Stimulated activated CD4-positive, alpha-beta T cell treated with anti-CD3 and anti-CD28 coated beads, Interleukin-12 subunit alpha, Interleukin-12 subunit beta, amount 100 ng/mL, for 24 hours (primary cell): ENCODE measurements at places on chromosomes 3 and 15.

- DNase-seq, result peak; percentile 38
Observed at GRCh38 chr3:142929109-142929508, 34.4 kb downstream of the PAQR9 start.

DNA sequence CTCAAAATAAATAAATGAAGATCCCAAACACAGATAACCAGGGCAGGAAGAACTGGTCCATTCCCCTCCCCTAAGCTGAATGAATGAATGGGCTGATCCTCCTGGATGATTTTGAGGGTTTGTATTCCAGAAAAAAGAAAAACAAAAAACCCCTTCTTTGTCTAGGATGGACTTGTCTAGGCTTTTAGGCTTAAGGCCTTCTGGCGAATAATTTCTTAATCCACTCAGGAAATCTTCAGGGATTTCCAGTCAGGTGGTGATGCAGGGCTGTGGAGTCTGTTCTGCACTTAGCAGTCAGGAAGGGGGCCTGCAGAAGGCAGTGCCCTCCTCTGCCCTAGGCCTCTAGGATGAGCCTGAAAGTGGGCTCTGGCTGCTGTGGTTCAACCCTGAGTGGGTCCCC lies 52.1 kb downstream of the BDH1 start:
- DNase-seq, result no peak

DNA sequence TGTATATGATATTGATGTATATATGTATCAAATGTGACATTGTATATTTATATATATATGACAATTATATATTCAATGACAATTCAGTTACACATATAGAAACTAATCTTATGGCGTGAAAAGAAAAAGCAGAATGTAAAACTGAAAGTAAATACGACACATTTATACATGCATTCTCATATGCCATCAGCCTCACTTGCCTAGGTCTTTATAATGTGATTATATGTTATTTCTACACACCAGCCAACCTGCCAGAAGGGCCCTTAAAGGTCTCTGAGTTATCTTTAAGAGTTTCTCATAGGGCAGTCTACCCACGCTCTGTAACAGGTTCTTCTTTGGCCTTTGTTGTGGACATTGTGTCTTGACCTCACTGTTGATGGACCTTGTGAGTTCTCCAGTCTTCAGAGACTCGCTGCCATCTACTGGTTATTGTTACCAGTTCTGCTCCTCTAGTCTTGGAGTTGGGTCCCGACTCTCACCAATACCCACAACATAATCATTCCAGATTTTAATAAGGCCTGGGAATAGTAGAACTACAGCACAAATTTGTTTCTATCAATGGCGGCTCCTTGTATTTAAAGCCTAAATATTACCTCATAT lies 371.5 kb upstream of the GOLIM4 start:
- DNase-seq, result no peak

- no peak for DNase-seq
Observed at GRCh38 chr3:174094669-174095068, 697.1 kb downstream of the NLGN1 start.

- DNase-seq, result no peak
Observed at GRCh38 chr15:98358971-98359370, 289.4 kb upstream of the IGF1R start.

DNA sequence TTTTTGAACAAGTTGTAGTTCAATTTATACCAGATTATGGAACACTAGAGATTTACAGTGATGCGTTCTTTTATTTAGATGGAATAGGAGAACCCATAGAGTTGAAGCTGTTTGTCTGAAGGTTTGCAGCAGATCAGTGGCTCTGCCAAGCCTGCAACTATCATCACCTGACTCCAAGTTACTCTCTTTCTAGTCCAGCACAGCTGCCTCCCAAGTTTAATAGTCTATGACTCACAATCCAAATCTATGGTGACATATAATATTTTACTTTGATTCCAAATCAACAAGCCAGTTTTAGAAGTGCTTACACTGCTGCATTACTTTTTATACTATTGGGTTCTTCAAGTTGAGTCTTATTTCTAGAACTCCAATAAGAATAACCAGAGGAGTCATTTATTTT lies 400.4 kb downstream of the LPP start:
- no peak for DNase-seq

GRCh38 chr3:62143843-62144450 lies 229.4 kb downstream of the FEZF2 start:
- DNase-seq, result no peak

GRCh38 chr15:41952013-41952563 lies 20.3 kb downstream of the EHD4 start:
- DNase-seq, result no peak

- no peak for DNase-seq
Observed at GRCh38 chr3:126880901-126881300, 102.0 kb upstream of the PLXNA1 start.

DNA sequence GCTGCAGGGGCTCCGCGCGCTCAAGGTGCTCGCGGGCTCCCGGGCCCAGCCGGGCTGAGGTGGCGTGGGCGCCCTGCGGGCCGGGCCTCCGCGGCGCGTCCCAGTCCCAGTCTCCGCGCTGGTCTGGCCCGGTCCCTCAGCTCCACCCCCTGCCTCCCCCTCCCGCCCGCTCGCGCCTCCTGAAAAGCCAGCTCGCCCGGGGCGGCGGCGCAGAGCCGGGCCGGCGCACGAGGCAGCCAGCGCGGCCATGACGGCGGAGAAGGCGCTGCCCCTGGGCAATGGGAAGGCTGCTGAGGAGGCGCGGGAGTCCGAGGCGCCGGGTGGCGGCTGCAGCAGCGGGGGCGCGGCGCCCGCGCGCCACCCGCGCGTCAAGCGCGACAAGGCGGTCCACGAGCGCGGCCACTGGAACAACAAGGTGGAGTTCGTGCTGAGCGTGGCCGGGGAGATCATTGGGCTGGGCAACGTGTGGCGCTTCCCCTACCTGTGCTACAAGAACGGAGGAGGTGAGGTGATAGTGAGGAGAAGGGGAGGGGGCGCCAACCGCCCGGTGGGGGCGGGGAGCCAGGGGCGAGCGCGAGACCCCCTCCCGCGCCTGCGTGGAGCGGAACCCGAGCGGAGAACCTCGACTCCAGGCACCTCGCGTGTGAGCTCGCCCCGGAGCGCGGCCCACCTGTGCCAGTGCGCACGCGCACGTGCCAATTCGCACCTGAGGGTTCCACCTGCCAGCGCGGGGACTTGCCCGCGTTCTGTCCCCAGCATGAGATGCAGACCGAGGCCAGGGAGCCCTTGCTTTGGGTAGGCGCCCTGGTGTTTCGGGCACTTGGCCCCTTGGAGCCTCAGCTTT lies at the start of gene SLC6A11:
SLC6A11 (plus strand) TSS at position 210 of the 844 bp plus-strand sequence; CDS start at position 248, 38 bp downstream.
- DNase-seq, result no peak

DNA sequence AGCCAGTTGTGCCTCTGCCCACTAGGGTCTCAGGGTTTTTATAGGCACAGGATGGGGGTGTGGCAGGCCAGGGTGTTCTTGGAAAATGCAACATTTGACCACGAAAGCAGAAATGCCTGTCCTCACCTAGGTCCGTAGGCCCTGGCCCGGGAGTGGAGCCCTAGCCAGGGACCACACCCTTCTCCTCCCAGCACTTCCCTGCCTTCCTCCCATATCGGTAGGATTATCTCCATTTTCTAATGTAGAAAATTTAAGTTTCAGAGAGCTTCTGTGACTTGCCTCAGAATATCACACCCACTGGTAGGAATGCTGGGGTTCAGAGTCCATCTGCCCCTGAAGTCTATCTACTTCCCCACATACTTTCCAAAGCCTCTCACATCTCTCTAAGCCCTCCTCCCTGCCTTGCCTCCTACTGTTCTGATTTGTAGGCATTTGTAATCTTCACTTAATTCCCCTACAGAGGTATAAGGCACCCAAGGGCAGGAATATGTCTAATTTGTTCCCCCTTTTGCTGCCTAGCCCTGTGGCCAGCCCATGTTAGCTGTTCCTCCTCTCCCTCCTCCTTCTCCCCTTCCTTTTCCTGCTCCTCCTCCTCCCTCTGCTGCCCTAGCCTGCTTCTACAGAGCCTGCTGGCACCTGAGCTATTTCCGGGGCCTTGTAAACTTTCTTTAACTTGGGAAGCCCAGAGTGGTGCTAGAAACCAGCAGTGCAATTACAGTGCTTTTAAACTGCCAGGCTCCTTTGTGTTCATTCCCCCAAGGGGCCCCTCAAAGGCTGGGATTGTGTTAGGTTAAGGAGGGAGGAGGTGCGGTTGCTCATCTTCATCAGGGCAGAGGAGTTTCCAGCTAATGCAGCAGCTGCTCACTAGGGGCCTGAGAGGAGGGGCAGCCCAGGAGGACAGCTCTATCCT lies 71.1 kb downstream of the MRPL46 start:
- DNase-seq, result no peak

DNA sequence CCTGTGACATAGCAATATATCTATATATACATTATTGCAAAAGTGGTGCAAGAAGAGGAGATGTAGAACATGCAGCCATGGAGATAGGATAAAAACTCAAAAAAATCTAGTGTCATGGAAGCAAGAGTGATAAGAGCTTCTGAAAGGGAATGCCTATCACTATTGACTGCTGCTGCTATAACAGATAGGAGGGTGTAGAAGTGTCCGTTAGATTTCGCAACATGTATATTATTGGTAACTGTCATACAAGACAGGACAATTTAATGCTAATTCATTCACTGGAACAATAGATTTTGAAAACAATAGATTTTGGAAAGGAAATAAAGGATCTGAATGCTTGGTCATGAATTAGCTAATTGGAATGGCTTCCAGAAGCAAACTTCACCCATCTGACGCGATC lies 224.5 kb downstream of the ZNF385D start:
- DNase-seq, result no peak

DNA sequence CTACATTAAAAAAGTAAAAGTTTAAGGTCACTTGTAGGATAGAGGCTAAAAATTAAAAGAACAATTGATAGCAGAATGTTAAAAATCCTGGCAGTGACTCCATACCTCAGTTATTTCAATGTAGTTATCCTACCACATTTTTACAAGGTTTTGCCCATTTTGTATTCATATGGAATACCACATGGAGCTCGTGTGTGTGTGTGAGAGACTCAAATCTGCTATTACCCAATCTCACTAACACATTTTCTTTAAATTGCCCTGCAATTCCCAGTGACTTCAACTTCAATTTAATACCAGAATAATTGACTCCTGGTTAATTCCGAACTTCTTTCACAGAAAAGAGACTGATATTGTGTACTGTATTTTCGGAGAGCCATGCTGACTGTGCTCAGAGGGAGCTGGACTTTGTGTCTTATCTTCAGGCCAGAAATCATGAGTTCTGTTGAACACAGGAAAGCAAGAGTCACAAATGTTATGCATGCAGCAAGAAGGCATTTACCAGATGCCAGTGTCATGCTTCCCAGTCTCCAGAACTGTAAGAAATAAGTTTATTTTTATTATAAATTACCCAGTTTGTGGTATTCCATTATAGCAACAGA lies 529.0 kb upstream of the NECTIN3 start:
- DNase-seq, result no peak

- DNase-seq, result peak; percentile 5
Observed at GRCh38 chr15:40282147-40282868, 556 bp downstream of the ANKRD63 start.

DNA sequence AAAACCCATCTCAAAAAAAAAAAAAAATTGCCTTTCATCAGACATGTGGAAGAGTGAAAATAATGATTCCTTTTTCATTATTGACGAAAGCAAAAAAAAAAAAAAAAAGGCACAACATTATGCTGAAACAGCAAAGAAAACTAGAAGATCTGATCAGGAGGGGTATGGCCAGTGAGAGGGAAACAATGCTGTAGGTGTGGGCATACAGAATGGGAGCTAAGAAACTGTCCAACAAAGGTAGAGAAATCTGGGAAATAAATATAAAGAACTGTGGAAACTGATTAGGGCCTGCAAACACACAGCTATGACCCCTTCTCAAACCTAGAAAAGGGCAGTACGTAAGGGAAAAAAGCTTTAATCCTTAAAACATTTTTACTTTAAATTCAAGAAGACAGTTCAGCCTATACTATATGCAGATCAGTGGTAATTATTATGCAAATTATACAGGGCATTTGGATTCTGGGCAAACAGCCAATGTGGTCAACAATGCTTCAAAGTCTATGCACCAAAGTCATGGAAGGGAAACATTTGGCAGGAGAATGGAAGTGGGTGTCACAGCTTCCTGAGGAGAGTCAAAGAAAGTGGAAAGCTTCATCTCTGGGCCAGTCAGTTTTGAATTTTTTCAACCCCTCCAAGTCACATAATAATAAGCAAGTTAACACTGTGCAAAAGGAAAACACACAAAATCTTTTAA lies 68.3 kb upstream of the SLC12A8 start:
- DNase-seq, result no peak

GRCh38 chr3:164095279-164095678 lies 983.0 kb downstream of the SI start:
- no peak for DNase-seq

DNA sequence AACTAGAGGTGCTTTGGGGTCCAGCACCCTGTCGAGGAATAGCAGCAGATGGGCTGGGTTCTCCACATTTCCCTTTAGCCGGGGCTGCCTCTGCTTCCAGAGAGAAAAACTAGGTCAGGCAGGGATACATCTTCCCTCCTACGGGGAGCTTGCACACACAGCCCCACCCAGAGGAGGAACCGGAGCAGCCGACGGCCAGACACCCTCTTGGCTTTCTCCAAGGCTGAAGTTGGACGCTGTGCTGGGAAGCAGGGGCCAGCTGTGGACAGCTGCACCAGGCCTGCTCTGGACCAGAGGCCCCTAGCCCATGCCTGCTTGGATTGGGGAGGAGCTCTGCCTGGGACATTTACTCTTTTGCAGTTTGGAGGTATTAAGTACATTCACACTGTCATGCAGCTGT lies 44.7 kb upstream of the NR2C2 start:
- DNase-seq, result no peak

GRCh38 chr15:71357321-71357732 lies 242.1 kb downstream of the THSD4 start:
- no peak for DNase-seq

DNA sequence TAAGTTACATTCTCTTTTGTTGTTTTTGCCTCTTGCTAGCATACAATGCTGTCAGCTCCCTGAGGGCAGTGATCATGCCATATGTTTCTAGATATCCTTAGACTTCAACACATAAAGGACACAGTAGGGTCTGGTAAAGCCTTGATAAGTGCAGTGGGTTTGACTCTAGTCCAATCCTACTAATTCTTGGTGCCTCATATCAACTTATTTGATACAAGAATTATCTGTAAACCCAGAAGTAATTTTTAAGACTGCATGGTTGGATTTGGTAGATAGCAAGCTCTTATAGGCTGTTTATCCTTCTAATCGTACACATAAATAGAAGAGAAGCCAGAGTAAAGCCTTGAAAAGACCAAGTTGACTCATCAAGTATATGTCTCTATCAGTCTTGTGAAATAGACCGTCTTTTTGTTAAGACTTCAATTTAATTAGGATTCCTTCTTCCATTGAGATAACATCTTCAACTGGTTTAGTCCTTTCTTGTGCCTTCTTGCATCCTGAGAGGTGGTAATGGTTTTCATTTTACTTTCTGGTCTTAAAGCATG lies 265.6 kb upstream of the CDIN1 start:
- DNase-seq, result no peak

GRCh38 chr15:85062560-85062959 lies 80.9 kb downstream of the PDE8A start:
- DNase-seq, result no peak

- DNase-seq, result no peak
Observed at GRCh38 chr3:131658115-131658514, 155.3 kb upstream of the MRPL3 start.

- no peak for DNase-seq
Observed at GRCh38 chr3:114899186-114899931, 247.7 kb downstream of the ZBTB20 start.
